Activated T-helper 1 cell treated with Interleukin-2 at 50 U/mL for 16 hours (primary cell): ENCODE measurements at places on chromosomes 12 and 14.

GRCh38 chr12:19002216-19002615, 127.3 kb upstream of the PLEKHA5 start:
- DNase-seq: no peak

- no peak for DNase-seq
Observed at GRCh38 chr12:45671254-45671653, 58.3 kb upstream of the ARID2 start.

- no peak for DNase-seq
Observed at GRCh38 chr14:36520601-36521525, 831 bp upstream of the NKX2-1 start.

DNA sequence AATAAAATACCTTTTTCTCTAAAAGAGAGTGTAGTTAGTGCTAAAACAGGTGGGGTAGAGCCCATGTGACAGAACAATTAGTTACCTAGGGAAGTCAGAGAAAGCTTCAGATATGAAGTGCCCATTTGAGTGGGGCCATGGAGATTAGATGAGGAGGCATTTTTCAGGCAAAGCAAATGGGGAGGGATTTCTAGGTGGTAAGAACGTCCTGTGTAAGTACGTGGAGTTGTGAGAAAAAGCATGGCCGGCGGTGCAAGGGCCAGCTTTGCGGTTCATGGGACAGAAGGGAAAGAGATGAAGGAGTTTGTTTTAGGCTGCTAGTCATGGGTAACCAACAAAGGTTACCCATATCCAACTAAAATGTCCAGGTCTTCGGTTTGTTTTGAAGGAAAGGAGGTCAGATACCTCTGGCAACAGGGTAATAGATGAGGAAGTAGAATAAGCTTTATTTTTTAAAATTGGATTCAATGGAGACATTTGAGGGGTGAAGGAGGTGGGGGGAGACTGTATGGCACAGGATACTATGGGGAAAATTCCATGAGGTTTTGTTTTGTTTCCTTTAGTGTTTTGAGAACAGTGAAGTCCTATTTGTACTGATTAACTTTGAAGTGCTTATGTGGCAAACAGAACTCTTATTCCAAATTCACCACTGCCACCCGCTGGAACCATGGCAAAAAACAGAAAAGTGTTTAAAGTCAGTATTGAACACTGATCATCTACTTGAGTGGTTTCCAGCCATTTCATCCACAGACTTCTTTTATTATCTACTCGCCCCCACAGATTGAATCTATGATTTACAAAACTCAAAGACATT, 10.0 kb upstream of the SNRPF start:
- no peak for DNase-seq

DNA sequence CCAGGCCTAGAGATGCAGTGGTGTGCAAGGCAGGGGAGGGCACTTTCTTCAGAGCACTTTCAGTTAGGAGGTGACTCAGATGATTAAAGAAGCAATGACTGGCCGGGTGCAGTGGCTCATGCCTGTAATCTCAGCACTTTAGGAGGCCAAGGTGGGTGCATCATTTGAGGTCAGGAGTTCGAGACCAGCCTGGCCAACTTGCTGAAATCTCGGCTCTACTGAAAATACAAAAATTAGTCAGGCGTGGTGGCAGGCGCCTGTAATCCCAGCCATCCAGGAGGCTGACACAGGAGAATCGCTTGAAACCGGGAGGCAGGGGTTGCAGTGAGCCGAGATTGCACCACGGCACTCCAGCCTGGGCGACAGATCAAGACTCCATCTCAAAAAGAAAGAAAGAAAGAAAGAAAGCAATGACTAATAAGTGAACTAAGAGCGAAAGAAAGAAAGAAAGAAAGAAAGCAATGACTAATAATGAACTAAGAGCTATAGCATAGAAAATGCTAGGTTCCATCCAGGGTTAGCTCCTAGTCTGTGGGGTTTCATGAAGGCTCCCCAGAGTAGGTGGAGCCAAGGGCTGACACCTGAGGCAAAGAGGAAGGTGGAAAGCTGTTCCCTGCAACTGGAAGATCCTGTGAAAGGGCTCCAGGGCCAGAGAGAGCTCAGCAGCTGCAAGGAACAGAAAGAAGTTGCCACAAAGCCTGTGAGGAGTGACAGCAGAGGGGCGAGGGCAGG, 334.5 kb downstream of the CACNA1C start:
- no peak for DNase-seq

- no peak for DNase-seq
Observed at GRCh38 chr12:79085106-79085682, 220.6 kb downstream of the SYT1 start.

GRCh38 chr14:88545256-88545655, 9.6 kb downstream of the PTPN21 start:
- DNase-seq: no peak

DNA sequence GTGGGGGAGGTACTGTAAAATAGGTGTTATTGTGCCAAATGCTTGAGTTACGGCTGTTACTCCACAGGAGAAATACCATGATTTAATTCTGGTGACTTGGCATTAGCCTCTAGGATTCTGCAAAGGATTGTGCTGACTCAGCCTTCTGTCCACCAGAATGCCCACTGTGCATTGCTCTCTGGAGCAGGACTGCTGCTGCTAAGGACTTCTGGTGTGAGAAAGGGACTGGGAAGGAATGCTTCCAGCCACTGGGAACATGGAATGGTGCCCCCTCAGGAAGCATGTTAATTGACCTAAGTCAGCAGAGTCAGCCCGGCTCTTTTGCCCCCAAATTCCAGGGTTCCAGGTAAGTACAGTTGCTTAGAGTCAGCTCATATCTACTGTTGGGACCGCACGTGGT, 32.9 kb downstream of the ZFHX2 start:
- DNase-seq: no peak

- no peak for DNase-seq
Observed at GRCh38 chr12:102043928-102044327, 17.9 kb downstream of the WASHC3 start.

DNA sequence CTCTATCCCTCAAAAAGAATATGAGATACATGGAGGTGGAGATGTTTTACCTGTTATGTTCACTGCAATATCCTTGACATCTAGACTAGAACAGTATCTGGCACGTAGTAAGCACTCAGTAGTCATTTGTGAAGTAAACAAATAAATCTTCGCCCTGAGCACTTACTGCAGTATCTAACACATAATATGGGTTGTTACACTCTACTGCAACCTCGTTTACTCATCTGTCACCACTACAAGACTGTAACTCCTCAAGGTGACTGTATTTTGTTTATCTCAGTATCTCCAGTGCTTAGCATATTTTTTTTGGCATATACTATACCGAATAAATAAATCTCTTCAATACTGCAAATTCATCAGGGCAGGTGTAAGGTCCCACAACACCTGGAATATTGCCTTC, 66.1 kb downstream of the WASHC3 start:
- no peak for DNase-seq

DNA sequence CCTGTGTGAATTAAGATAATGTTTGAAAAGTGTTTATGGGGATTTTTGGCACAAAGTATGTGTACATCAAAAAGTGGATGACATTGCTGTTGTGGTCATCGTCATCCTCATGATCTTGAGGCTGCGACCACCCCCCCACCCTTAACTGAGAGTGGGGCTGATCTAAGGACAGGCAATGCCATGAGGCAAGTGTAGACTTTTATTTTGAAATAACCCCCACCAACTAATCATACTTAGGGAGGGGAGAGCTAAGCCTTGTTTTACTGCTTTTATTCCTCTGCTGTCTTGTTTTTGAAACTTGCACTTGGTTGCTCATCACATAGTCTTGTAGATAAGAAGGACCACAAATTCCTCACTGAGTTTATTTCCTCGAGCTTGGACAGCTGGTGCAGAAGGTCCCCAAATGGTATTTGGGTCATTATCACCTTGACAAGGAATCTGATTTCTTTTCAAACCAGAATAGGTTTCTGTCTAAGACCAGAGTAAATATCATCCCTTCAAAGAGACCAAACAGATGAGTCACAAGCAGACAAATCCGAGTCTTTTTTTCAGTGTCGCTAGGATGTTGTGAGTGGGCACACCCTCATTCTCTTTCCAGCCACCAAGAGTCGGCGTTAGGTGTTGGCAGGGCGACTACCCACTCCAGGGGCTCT, 23.9 kb upstream of the SMOC1 start:
- DNase-seq: no peak

DNA sequence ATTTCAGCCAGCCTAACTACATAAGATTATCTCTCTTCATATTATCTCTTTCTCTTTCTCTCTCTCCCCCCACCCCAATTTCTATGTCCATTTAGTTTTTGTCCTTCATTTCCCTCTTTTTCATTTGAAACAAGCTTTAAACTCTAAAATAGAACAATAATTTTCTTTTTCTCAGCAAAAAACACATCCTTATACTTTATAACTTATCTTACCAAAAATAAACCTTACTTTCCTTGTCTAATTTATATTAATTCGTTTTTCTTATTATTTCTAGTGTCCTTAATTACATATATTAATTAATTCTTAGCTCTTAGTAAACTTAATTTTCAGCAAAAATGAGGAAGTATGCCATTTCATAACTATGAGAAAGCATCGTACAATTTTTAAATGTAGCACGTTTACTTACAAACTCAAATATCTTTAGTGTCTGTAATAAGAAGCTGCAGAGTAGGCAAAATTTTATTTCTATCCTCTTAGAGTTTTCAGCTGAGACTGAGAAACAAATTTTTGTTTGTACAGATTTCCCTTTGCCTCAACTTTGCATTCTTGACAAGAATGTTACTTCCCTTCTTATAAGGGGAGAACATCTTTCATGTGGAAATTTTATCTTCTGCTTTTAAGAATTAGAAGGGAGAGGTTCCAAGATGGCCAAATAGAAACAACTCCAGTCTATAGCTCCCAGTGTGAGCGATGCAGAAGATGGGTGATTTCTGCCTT, 65.1 kb upstream of the ST8SIA1 start:
- no peak for DNase-seq

- DNase-seq: no peak
Observed at GRCh38 chr12:84069699-84070098, 842.9 kb downstream of the SLC6A15 start.

DNA sequence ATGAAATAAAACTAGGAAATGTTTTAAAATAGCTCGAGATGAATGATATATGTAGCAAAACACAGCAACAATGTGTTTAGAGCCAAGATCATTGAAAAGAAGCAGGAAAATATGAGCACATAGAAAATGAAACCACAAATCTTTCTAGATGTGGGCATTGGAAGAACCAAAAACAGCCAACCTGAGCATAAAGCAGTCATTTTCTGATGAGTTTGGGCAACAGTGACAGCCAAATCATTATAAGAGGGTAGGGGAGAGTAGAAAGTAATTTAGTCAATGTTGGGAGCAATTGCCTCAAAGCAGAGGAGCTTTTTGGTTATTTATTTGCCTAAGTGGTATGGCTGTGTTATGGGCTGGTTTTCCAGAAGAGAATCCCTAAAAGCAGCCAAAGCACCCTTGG, 8.8 kb upstream of the BICDL1 start:
- DNase-seq: no peak

- no peak for DNase-seq
Observed at GRCh38 chr12:128819293-128820144, 4.2 kb downstream of the SLC15A4 start.

DNA sequence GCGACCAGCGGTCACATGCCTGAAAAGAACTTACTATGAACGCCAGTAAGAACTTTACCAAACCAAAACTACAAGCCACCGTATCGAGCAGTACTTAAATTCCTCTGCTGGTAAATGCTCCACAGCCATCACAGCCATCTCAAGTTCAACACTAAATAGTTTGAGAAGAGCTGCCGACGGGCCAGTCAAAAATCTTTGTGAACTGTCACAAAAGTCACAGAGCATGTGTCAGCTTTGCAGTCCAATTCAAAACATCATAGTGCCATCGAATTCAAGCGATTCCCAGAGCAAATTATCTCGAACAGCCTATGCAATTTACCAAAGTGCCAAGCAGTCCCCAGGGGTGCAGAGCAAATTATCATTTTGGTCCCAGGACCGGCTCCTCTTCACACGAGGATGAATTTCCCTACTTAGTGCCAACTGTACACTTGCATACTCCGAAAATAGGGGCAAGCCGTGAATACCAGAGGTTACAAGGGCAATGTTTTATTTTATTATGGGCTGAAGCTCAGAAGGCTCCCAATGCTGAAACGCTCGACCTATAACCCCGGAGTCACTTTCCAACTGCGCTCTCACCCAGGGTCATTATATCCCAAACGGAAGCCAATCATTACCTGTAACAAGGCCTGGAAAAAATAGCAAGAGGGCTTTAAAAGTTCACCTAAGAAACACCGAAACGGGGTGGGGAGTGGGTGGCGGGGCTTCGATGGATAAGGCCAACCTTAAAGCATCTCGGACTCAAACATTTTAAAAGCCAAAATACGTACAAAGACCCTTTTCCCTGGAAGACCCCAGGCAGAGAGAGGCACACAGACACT, 1.1 kb downstream of the LRP6 start:
- no peak for DNase-seq

DNA sequence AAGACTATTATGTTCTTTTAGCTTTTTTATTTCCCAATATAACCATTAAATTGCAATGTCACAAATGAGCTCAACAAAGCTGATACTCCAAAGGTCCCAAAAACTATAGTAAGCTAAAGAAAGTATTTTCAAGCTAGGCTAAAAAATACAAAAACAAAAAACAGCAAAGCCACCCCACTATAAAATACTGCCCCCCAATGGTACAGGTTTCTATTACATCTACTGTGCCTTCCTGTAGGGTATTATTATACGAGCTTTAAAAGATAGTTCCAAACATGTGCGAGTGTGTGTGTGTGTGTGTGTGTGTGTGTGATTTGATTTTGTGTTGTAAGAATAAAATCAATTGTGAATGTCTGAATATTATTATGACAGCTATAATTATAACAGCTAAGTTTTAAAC, 1.1 kb downstream of the IFNG start:
- DNase-seq: no peak

DNA sequence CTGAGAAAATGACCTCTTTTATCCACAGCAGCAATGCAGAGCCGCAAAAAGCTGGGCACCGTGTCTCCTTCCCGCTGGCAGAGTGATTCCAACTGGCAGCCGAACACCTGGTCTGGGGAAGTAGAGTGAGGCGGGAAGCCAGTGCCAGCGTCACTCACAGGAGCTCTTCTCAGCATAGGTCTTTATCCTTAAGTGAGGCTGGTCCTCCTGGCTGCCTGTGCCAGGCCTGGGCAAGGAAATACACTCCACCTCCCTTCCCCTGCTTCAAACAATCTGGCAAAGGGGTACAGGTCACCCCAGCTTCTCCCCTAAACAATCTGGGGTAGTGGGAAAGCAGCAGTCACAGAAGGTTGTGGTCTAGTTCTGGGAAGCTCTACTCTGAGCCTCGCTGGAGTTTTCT, 4.8 kb downstream of the ARHGAP9 start:
- DNase-seq: no peak

DNA sequence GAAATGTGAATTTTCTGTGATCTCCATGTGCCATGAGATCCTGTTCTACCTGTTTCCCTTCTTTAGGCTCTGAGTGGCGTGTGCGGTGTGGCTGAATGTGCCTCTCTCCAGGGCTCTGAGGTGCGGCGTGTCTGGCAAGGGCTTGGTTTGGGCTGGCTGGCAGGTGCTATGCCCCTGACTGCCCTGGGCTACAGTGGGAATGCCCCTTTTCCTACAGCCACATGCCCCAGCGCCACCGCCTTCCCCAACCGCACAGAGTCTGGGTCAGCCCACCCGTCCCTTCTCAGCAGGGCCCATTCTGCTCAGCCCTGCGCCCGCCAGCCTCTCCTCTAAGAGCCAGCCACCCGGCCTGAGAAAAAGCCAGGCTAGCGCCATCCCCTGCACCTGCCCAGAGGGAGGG, 24.7 kb downstream of the BTBD6 start:
- no peak for DNase-seq
